ENCODE measurements at places on chromosomes 7 and 10.

- DNase-seq: no peak
These were observed 19.5 kb downstream of the TAX1BP1 start for GRCh38 chr7:27759491-27759890.

- no peak for DNase-seq
These were observed 179.7 kb downstream of the PRKCQ start for GRCh38 chr10:6400331-6400730.

DNA sequence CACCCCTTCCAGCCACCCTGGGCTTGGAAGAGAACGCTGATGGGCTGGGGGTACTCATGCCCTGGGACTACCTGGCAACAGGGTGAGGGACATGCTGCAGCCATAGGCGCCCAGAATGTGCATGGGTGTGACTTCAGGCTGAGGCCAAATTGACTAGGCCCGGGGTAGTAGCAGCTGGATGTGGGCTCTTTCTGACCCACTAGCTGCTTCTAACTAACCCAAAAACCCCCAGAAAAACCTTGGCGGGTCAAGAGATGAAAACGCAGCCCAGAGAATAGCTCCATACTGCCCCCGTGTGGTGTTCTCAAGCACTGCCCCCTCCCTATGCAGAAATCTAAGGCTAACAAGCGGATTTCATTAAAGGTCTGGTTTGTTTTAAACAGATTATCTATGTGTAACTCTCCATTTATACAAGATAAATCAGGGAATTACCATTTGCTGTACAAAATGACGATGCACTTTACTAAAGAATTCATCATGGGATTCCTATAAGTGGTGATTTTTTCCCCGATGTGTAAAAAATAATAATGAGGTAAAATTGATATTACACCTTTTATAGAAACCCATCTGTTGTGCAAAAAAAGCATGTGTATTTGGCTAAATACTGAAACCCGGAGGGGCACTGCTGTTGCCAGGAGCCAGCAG is 4.2 kb downstream of the SMARCD3 start:
- DNase-seq: peak; percentile 64

DNA sequence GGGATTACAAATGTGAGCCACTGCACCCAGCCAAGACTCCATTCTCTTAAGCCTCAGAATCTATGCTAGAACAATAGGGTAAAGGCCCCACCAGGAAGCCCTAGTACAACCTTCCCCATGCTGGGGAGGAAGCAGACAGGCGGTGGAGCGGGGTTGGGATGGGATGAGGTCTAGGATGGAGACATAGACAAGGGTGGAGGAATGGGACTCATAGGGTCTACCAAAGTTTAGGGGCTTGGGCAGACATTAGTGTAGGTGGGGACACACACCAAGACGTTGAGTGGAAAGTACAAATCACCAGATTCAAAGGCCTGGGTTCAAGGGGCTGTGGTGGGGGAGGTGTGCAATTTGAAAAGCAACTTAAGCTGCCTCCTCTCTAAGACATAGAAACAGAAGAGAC is 19.3 kb downstream of the PRSS2 start:
- no peak for DNase-seq

DNA sequence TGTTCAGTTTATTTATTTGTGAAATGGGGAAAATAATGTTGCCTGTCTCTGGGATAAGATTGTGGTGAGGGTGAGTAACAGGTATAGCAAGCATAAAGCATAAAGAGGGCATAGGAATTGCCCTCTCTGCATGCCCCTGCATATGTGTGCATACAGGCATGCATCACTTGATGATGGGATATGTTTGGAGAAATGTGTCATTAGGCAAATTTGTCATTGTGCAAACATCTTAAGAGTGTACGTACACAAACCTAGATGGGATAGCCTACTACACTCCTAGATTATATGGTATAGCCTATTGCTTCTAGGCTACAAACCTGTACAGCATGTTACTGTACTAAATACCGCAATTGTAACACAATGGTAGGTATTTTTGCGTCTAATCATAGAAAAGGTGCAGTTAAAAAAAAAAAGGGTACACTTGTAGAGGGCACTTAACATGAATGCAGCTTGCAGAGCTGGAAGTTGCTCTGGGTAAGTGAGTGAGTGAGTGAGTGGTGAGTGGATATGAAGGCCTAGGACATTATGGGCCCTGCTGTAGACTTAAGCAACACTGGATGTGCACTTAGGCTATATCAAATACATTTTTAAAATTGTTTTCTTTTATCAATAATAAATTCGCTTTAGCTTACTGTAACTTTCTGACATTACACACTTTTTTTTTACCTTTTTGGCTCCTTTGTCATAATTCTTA is 386.5 kb upstream of the ANKRD30A start:
- no peak for DNase-seq

DNA sequence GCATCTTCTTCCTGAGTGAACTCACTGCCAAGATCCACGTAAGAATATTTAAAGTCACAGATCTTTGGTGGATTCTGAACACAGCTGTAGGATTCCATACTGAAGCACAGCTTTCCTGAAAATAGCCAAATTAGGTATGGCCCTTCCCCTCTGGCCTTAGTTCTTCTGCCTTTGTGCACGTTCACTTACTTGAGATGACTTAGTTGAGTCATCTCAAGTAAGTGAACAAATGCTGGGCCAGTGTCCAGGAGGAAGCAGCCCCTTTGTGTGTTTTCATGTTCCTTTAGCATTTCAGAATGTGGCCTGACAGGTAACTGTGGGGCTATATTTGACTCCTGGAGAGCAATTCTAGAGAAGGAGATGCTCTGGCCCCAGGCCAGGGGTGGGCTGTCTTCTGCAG is 51.5 kb downstream of the CCNY start:
- peak; percentile 54 for DNase-seq

- DNase-seq: no peak
These were observed 103.0 kb downstream of the VOPP1 start for GRCh38 chr7:55469271-55469681.

DNA sequence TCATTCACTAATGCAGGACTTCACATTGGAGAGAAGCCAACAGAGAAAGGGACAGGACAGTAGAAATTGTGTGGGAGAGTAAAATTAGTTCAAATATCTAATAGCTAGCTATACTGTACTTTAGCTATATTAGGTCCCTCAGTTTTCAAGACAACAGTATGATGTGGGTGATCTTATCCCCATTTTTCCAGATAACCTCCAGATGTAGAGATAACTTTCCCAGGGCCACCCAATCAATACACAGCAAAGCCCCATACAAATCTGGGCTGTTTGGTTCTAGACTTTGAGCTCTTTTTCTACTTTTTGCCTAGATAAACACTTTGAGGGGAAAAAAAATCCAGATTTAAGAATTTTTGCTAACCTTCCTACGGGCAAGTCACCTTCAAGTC is 482 bp upstream of the CLDN12 start:
- no peak for DNase-seq

DNA sequence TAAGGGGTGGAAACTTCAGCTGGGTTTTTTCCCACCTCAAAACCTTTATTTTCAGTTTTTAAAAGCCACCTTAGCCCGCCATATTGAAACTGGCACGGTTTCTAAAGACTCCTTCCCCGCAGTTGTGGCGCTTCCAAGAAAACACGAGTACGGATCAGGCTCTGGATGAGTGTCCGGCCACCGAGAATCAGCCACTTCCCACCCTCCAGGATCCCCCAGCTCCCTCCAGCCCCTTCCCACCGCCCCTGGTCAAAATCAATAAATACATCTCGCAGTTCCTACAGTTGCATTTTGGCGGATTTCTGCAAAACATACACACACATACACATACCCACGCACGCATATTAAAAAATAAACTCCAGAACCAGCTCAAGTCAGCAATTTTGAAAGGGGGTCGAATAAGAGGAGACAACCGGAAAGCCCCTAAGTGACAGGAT is 1.1 kb downstream of the SFMBT2 start:
- DNase-seq: no peak

- DNase-seq: no peak
These were observed 101.1 kb upstream of the RET start for GRCh38 chr10:42975558-42976340.

- no peak for DNase-seq
These were observed 338.8 kb upstream of the SEMA3D start for GRCh38 chr7:85525676-85526075.

- DNase-seq: no peak
These were observed 82.9 kb downstream of the PRKAG2 start for GRCh38 chr7:151793991-151794507.

GRCh38 chr7:158272509-158273137 is 315.0 kb downstream of the PTPRN2 start:
- no peak for DNase-seq
